COR-L47 (cell line): ENCODE measurements at places on chromosomes 4 and X.

DNA sequence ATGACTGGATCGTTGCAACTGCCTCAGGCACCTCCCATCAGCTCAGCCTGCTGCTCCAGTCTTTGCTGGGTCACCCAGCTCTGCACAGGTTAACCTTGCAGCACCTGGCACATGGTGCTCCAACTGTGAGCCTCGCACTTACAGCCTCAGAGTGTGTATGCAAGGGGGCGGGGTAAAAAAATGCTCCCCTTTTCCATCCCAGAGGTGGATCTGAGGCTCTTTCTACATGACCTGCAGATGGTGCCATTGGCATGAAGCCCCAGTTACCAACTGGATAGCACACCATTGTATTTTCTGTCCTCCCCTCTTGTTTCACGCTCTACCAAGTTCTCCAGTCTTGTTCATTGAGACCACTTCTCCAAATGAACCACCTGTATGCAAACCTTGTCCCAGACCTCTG, 46.2 kb upstream of the TRPC3 start:
- DNase-seq: peak; percentile 47

DNA sequence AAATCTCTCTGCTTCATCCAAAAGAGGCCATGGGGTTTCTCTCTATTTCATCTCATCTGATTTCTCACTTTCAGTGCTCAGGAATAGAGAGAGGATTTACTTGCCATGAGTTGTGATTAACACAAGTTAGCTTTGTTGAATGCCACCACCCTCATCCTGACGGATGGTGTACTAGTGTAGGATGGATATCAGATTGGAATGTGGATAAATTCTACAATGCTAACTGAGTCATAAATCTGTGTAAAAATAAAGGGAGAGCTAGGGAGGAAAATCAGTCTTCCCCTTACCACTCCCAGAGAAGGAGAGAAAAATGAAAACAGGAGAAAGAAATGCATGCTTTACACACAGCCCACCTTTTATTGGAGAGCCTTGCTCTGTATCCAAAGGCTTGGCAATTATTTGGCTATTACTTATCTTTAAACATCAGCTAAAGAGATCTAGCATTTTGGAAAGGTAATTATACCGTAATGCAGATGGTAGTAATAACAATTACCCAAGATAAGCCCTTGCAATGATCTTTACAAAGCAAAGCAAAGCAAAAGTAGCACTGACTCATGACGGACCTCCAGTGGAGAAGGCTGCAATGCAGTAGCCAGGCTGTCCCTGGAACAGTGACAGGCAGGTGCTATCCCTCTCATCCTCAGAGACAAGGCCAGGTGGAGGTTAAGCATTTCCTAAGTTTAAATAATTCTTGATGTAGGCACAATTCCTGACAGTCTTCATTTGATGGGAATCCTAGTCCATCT, 306.3 kb upstream of the PPARGC1A start:
- DNase-seq: peak; percentile 60

DNA sequence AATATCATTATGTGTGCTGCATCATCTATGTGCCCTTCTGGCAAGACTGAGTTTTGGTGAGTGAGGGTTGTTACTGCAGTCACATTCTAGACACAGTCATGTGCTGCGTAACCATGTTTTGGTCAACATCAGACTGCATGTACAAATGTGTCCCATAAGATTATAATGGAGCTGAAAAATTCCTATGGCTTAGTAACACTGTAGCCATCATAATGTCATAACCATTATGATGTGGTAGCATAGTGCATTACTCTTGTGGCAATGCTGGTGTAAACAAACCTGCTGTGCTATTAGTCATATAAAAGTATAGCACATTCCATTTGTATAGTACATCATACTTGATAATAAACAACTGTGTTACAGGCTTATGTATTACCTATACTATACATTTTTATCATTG, 198.1 kb upstream of the NUDT6 start:
- DNase-seq: no peak

- DNase-seq: no peak
These were observed 1330.6 kb upstream of the ADGRL3 start for GRCh38 chr4:59869559-59869958.

DNA sequence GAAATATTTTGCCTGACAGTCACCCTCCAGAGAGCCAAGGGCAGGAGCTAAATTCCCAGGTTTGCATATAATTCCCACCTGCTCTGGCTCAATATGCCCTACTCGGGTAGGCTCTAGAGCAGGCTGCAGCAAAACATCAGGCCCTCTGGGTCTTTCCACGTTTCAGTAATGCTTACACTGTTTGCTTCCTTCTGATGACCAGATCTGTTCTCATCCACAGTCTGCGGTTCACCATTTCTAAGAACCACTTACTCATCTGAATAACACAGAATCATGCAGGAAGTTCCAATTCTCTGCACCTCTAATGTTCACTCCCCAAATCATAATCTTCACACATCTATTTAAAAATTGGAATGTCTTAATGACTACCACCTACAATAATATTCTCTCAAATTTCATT, 141.4 kb downstream of the PPP3CA start:
- DNase-seq: no peak

DNA sequence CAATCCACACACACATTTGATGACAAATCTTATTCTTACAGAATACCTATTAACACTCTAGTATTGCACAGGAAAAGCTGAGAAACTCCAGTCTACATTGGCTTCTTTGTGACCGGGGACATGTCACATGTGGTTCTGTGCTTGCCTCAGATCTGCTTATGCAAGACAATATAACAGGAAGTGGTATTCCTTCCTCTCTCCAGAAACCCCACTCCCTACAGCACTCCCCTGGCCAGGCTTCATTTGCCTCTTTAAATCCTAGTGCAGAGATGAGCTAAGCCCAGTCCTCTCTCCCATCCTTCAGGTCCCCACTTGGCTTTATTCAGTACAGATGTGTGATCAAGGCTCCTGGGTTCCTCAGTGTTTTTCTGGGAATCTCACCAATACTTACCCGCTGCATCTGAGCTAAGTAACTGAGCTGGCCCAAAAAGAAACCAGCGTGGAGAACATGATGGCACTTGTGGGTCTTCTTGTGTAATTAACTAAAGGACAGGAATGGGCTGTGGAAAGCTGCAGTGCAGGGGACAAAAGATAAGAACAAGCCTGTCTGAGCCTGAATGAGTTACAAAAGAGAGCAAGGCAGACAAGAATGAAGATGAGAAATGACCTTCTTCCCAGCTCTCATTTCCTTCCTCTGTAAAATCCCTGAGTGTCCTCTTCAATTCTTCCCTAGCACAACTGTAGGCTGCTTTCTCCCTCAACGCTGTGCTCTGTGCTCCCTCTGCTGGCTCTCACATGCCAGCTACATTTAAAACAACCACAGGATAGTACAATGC, 105.6 kb downstream of the HNRNPD start:
- DNase-seq: peak; percentile 61
